Activated T-helper 2 cell treated with anti-CD3 and anti-CD28 coated beads, Interferon-gamma antibody, Interleukin-2, Interleukin-4, amounts not matched to agents 10 μg/mL and 5 μg/mL and 100 μg/mL, durations not matched to agents 14 hours and 24 hours and 36 hours (primary cell): ENCODE measurements at places on chromosomes 5 and 9. TPM values are rescaled to one million over a fixed set of nuclear protein-coding genes. Genes with fewer than 3 reads are reported as not detected.

- no peak overlapping the region for H3K4me3 ChIP-seq
- no peaks in the 10 kb centered on the region for H3K4me1 ChIP-seq
- H3K36me3 ChIP-seq, result no peaks in the 10 kb centered on the region
- H3K27ac ChIP-seq, result no peak overlapping the region
- DNase-seq, result no peak
Measured at GRCh38 chr5:11251247-11251646, 490.2 kb upstream of the DAP start.

DNA sequence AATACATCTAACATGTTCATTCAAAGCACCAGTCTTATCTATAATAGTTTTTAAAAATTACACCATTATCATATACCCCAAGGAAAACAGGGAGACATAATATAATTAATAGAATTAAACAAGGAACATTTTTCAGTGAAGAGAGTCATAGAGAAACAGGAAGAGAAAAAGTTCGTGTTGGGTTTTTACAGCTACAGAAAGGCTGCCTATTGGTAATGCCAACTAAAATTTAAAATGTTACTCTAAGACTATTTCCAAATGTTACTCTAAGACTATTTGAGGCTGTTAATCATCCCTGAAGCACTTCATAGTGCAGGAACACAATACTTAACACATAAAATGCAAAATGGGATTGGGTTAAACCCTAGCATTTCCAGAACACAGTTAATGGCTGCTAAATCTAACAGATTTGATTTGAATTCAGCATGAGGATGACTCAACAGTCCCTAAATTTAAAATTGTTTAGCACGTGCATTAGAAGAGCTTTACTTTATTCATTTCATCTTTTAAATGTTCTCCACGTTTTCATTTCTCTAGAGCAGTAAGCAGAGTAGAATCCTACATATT lies 54.5 kb downstream of the OXCT1 start:
- H3K4me1 ChIP-seq, result peaks cover 31% of the 10 kb centered on the region
- no peak for DNase-seq
- peaks cover 62% of the 10 kb centered on the region for H3K36me3 ChIP-seq
- H3K27ac ChIP-seq, result no peak overlapping the region

DNA sequence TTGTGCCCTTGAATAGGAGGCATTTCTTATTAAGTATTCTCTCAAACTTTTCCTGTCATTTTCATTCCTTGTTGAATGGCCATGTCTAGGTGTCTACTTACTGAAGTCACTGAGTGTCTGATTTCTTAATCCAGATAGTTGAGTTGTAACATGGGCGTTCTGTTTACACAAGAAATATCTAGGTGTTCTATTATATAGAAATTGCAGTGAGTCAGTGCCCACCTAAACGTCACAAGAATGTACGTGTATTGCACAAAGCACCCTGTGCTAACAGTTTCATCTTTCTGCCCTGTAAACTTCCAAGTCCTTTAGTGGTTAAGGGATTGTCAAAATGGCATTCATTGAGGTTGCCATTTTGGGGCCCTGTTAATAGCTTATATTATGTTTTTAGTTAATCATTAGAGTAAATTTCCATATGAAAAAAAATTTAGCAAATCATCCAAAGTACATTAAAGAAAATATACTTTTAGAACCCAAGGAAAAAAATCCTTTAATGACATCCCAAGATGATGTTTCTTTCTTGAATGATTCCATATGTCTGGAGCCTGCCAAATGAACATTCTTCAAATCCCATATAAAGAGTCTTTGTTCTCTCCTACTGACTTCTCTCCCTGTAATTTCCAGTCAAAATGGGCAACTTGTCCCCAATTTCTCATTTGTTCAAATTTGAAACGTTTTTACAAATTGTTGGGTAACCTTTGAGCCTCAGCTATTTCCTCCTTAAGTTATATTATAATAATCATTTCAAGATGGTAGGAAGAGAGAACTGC lies 114.2 kb downstream of the GOLPH3 start:
- DNase-seq, result no peak
- H3K27me3 ChIP-seq, result peaks cover 2% of the 10 kb centered on the region
- H3K4me1 ChIP-seq, result no peaks in the 10 kb centered on the region
- no peak overlapping the region for H3K4me3 ChIP-seq

DNA sequence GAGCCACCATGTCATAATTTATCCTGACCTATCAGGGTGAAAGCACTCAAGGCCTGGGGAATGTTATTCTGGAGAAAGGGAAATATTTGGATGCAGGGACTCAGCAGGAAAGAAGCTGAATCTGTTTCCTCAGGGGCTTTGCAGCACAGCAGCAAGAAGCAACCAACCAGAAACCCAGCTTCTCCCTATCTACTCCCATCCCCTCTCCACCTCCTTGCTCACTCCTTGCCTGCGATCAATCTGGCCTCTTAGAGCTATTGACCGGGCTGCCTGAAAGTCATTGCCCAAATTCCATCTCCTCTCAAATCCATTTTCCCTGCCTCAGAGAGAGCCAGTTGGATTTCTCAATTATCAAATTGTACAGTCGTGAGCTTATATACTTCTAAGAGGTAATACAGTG lies 542.0 kb upstream of the TRPC7 start:
- no peaks in the 10 kb centered on the region for H3K27me3 ChIP-seq
- DNase-seq, result no peak
- H3K4me3 ChIP-seq, result no peak overlapping the region
- H3K4me1 ChIP-seq, result no peaks in the 10 kb centered on the region
- no peak overlapping the region for H3K27ac ChIP-seq

GRCh38 chr5:166722939-166723338 lies 1568.5 kb upstream of the WWC1 start:
- no peak overlapping the region for H3K27ac ChIP-seq
- H3K4me3 ChIP-seq, result no peak overlapping the region
- H3K27me3 ChIP-seq, result no peaks in the 10 kb centered on the region
- no peaks in the 10 kb centered on the region for H3K4me1 ChIP-seq
- no peak for DNase-seq

DNA sequence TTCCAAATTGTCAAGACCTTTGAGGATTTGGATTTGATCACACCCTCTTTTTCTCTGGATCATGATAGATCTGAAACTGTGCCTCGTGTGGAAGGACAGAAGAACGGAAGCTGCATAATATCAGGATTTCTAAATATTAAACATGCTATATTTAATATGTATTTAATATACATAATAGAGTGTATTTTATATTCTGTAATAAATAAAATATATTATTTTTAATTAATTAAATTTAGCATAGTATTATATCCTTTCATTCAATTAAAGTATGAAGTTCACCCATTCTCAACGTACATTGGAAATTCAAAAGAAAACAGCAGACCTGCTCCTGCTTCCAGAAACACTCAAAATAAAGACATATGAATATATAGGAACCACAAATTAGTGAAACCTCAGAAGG lies 70.6 kb upstream of the GLIS3 start:
- peaks cover 17% of the 10 kb centered on the region for H3K27me3 ChIP-seq
- peaks cover 4% of the 10 kb centered on the region for H3K4me1 ChIP-seq
- H3K36me3 ChIP-seq, result no peaks in the 10 kb centered on the region

DNA sequence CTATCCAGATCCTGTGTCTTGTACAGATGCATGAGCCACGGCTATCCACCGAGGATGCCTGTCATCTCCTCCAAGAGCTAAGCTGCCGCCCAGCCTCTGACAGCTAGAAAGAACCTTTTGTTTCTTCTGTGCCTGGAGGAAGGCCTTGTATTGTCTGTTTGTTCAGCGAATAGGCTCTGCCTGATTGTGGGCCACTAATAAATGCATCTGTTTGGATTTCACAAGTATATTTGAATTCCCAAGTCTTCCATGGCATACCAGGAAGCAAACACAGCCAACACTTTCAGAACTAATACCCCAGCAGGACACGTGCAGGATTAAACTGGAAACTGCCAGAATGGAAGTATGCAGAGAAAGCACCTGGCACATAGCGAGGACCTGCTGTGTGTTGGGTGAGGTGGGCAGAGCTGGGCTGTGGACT lies 92.7 kb upstream of the NEURL1B start:
- H3K27me3 ChIP-seq, result no peaks in the 10 kb centered on the region
- H3K4me3 ChIP-seq, result no peak overlapping the region
- no peaks in the 10 kb centered on the region for H3K36me3 ChIP-seq
- no peak for DNase-seq
- no peaks in the 10 kb centered on the region for H3K4me1 ChIP-seq

DNA sequence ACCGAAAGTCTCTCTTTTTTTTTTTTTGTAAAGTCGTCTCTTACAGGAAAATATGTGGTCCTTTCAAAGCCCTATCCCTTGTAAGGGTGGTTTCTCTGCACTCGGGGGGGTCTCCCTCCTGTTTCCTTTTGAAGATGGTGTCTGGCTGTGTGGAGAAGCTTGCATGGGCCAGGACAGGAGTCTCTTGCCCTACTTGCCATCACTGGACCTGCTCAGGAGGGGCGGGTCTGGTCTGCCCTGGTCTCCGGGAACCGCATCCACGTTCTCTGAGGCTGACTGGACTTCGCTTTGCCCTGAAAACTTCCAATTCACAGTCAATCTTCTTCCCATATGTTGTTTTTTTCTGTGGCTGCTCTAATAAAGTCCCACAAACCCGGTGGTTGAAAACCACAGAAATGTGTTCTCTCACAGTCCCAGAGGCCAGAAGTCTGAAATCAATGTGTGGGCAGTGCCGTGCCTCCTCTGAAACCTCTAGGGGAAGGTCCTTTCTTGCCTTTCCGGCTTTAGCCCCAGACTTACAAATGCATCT lies 92.9 kb upstream of the IER5L start:
- no peaks in the 10 kb centered on the region for H3K36me3 ChIP-seq
- peak overlapping the region; percentile 54 for H3K4me3 ChIP-seq
- peak overlapping the region; percentile 73 for H3K27ac ChIP-seq
- DNase-seq, result no peak
- H3K4me1 ChIP-seq, result peaks cover 24% of the 10 kb centered on the region
- H3K27me3 ChIP-seq, result peaks cover 19% of the 10 kb centered on the region

DNA sequence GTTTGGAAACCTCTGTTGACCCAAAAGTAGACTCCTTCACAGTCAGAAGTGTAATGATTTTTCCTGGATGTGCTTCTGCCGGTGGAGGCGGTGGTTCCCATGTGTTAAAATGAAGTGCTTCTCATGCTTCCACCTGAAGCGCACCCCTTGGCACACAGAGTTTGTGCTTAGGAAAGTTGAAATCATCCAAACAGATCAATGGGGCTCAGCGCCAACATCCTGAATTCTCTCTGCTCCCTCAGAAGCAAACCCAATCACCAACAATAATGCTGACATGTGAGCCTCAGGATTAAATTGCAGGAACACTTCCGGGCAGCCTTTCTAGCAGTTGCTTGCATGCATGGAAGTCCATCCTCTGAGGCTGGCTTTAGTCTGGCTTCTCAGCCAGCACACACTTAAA lies 71.0 kb downstream of the MED10 start:
- no peaks in the 10 kb centered on the region for H3K36me3 ChIP-seq
- H3K4me3 ChIP-seq, result no peak overlapping the region
- H3K4me1 ChIP-seq, result no peaks in the 10 kb centered on the region
- H3K27ac ChIP-seq, result no peak overlapping the region
- no peaks in the 10 kb centered on the region for H3K27me3 ChIP-seq
- DNase-seq, result no peak

GRCh38 chr5:54281960-54282692 lies 28.2 kb downstream of the ARL15 start:
- no peak for DNase-seq
- H3K4me3 ChIP-seq, result no peak overlapping the region
- H3K27me3 ChIP-seq, result no peaks in the 10 kb centered on the region
- no peak overlapping the region for H3K27ac ChIP-seq
- no peaks in the 10 kb centered on the region for H3K4me1 ChIP-seq
- no peaks in the 10 kb centered on the region for H3K36me3 ChIP-seq

- no peaks in the 10 kb centered on the region for H3K36me3 ChIP-seq
- H3K27ac ChIP-seq, result no peak overlapping the region
- H3K4me3 ChIP-seq, result no peak overlapping the region
- H3K4me1 ChIP-seq, result no peaks in the 10 kb centered on the region
- no peak for DNase-seq
Measured at GRCh38 chr5:106730912-106731311, 939.8 kb downstream of the EFNA5 start.

GRCh38 chr5:179612577-179613459 lies 10.7 kb downstream of the HNRNPH1 start:
- no peak for DNase-seq
- no peak overlapping the region for H3K4me3 ChIP-seq
- H3K27me3 ChIP-seq, result no peaks in the 10 kb centered on the region
- peaks cover 54% of the 10 kb centered on the region for H3K4me1 ChIP-seq
- H3K27ac ChIP-seq, result peak overlapping the region; percentile 13

DNA sequence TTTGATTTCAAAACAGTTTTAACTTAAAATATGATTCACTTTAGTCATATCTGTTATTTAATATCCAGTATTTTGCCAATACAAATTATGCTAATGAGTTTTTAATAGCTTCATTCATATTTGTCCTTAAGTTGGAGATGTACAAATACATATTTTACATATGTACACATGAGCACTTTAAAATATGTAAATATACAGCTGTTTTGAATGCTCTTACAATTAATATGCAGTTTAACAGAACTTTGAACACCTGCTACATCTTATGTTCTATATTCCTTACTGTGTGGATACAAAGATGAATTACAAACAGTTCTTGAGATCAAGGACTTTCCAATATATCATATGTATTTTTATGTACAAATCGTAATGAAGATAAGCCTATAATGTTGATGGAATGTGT lies 74.0 kb downstream of the CHSY3 start:
- no peak overlapping the region for H3K27ac ChIP-seq
- H3K27me3 ChIP-seq, result no peaks in the 10 kb centered on the region

GRCh38 chr5:153974131-153974812 lies 64.4 kb downstream of the FAM114A2 start:
- H3K36me3 ChIP-seq, result no peaks in the 10 kb centered on the region
- peaks cover 3% of the 10 kb centered on the region for H3K4me1 ChIP-seq
- H3K4me3 ChIP-seq, result no peak overlapping the region
- peaks cover 9% of the 10 kb centered on the region for H3K27me3 ChIP-seq
- H3K27ac ChIP-seq, result no peak overlapping the region

DNA sequence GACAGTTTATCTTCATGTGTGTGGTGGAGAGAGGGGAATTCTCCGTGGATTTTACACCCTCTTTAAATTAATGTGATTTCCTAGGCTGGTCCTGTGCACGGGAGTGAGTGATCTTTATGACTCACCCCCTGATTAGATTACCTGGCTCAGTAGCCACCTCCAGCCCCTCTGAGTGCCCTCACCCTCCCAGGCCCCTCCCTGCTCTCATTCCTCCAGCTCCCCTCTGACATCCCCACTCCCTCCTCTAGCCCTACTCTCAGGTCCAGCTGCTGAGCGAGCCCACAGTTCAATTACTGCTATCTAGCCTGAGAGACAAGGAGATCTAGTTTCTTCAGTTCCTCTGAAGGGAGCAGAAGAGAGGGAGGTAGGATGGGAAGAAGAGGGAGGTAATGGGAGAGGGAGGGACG lies 61.8 kb upstream of the ARAP3 start:
- H3K36me3 ChIP-seq, result no peaks in the 10 kb centered on the region
- DNase-seq, result no peak
- no peak overlapping the region for H3K4me3 ChIP-seq

- H3K27me3 ChIP-seq, result no peaks in the 10 kb centered on the region
- H3K36me3 ChIP-seq, result peaks cover 14% of the 10 kb centered on the region
- peak within 1 kb of the TSS; percentile 84 for H3K4me3 ChIP-seq
Measured at GRCh38 chr9:97982683-97983588, at the start of gene ANP32B. Gene ANP32B, plus strand, starts transcription at chr9:97983341. Its CDS starts 215 bp downstream, at chr9:97983556.

Gene RNF44
- total RNA-seq, result 64.7 and 70.3 TPM in 2 replicates

Gene EPB41L4A
- total RNA-seq, result 0.34 and 0.68 TPM in 2 replicates

Gene TSTD2
- 18.8 and 19.4 TPM in 2 replicates for total RNA-seq

Gene TMEFF1
- 0.52 and 1.1 TPM in 2 replicates for total RNA-seq

Gene CDKN2B-AS1
- total RNA-seq, result 0.82 and 1.1 TPM in 2 replicates

Gene QRFP
- not detected in 2 replicates for total RNA-seq

Gene GKAP1
- total RNA-seq, result 2.7 and 2.8 TPM in 2 replicates

Gene TMOD1
- 0.96 and 0.97 TPM in 2 replicates for total RNA-seq

Gene ALDH1A1
- total RNA-seq, result not detected in 2 replicates

Gene NREP
- 34.9 and 35.3 TPM in 2 replicates for total RNA-seq

Gene IL13
- total RNA-seq, result 777 and 830 TPM in 2 replicates

Gene PCDHA8
- total RNA-seq, result not detected in 2 replicates

Gene CDH18
- not detected in 2 replicates for total RNA-seq

Gene NXNL2
- not detected in 2 replicates for total RNA-seq

Gene SHOC1
- total RNA-seq, result not detected in 2 replicates
